Urinary bladder (tissue), 4 donors: ENCODE measurements at places on chromosomes 1 and 21. TPM values are rescaled to one million over a fixed set of nuclear protein-coding genes. Genes with fewer than 3 reads are reported as not detected.

Gene PARS2
- total RNA-seq, result 3.3 TPM

Gene NES
- total RNA-seq, result 35.7 TPM

Gene PEAR1
- 9.3 TPM for total RNA-seq

Gene PM20D1
- total RNA-seq, result 1.6 TPM

Gene MATN1
- total RNA-seq, result 0.85 TPM

Gene ZNF648
- 0.11 TPM for total RNA-seq

Gene NCAM2
- total RNA-seq, result 20.1 TPM

Gene SVBP
- 30.8 TPM for total RNA-seq

Gene OR2L13
- total RNA-seq, result not detected

Gene HEYL
- total RNA-seq, result 7.9 TPM

Gene FCN3
- total RNA-seq, result not detected

Gene CD244
- total RNA-seq, result 0.21 TPM

Gene F13B
- total RNA-seq, result not detected

Gene LAMC2
- 4.3 TPM for total RNA-seq

Gene PLA2G2F
- 1.3 TPM for total RNA-seq

Gene ACTL8
- not detected for total RNA-seq
